ENCODE measurements at places on chromosomes 12 and 14.

GRCh38 chr12:107349839-107350238 is 256.5 kb upstream of the CRY1 start:
- no peak for DNase-seq

- no peak for DNase-seq
These were observed at the start of gene PTPRO for GRCh38 chr12:15322164-15323061. Gene PTPRO, plus strand, starts transcription at chr12:15322508.

GRCh38 chr12:132133952-132134652 is 10.0 kb downstream of the DDX51 start:
- DNase-seq = no peak

GRCh38 chr14:90356925-90357324 is 25.2 kb upstream of the NRDE2 start:
- DNase-seq = no peak

DNA sequence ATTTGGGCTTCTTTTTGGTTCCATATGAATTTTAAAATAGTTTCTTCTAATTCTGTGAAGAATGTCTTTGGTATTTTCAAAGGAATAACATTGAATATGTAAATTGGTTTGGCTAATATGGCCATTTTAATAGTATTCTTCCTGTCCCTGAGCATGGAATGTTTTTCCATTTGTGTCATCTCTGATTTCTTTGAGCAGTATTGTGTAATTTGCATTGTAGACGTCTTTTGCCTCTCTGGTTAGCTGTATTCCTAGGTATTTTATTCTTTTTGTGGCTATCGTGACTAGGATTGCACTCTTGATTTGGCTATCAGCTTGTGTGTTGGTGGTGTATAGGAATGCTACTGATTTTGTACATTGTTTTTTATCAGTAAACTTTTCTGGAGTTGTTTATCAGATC is 601.9 kb downstream of the SNAPC1 start:
- no peak for DNase-seq

- no peak for DNase-seq
These were observed 690.9 kb upstream of the FBXO33 start for GRCh38 chr14:40122968-40123648.

- no peak for DNase-seq
These were observed 49.9 kb downstream of the ITPR2 start for GRCh38 chr12:26783131-26783526.
